ENCODE measurements at places on chromosomes 11 and 22.

GRCh38 chr11:123429913-123430720 is at the start of gene GRAMD1B:
Gene GRAMD1B (plus strand): TSS chr11:123430269. CDS start chr11:123430793, 524 bp downstream.
- peak; percentile 60 for DNase-seq

DNA sequence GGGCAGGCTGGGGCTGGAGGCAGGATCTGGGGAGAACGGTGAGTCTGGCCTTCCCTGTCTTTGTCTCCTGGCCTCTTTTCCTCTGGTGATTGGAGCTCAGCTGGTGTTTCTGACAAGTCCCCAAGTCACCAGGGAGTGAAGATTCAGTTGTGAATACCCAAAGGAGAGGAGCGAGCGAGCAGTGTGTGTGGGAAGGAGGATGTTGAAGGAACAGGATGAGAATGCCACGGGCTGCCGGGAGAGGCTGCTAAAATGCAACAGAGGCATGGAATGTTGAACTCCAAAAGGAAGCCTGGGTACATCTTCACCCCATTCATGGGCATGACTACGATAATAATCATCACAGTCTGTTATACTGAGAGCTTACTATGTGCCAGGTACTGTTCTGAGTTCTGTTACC is 163.3 kb downstream of the CEP164 start:
- no peak for DNase-seq

- DNase-seq, result no peak
Observed at GRCh38 chr11:114179234-114179941, 116.8 kb upstream of the NNMT start.

- DNase-seq, result no peak
Observed at GRCh38 chr11:92569726-92570125, 345.1 kb downstream of the FAT3 start.

- no peak for DNase-seq
Observed at GRCh38 chr11:100895449-100895848, 208.4 kb downstream of the ARHGAP42 start.

DNA sequence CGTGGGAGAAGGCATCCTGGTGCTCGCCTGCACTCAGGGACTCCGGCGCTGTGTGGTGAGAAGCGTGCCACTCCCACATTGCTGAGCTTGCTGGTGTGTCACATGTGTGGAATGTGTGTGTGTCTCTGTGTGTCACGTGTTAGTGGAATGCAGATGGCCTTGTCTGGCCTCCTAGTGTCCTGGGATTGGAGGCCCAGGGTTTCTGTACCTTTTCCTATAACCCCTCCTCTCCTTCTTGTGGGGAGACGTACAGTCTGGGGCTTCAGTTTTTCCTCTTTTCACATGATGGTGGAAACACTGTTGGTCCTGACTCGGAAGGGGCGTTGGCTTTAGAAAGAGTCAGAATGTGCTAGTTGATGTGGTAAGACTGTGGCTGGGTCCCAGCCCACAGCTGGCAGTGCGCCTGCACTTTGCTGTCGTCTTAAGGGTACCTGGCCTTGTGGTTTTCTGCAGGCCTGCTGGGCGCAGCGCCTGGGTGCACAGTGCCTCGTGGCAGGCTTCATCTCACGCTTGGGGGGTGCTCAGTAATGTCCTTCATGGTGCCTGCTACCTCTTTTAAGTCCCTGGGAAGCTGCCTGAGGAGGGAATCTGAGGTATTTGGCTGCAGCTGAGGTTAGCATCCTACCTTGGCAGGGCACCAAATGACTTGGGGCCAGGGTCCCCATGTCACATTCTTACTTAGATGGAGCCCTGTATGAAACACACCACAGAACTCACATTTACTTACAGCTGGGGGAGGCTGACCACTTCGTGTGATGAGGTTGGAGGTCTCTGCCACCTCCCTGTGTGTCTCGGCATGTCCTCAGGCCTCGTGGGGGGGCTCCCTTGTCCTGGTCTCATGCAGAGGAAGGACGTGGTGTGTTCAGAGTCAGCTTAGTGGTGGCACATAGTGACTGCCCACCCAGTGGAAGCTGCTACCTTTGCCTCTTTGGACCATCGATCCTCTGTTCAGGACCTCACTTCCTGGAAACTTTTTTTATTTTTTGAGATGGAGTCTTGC is 61.9 kb downstream of the MED15 start:
- DNase-seq, result peak; percentile 55

DNA sequence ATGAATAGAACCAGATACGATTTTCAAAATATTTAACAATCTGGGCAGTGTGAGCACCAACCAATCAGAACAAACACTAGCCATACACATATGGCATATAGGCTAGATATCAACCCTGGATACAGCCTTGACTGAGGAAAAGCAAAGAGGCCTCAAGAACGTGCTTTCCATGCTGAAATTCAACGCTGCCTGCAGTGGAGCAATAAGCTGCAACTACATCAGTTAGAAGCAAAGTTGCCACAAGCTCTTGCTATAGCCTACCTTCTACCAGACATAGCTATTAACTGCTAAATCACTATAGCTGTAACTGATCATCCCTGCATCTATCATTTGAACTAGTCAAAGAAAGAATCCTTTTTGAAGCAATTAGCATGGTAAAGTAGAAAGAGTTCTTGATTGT is 42.5 kb downstream of the DENND5A start:
- no peak for DNase-seq

- no peak for DNase-seq
Observed at GRCh38 chr22:41914611-41915034, 251 bp downstream of the SHISA8 start.

DNA sequence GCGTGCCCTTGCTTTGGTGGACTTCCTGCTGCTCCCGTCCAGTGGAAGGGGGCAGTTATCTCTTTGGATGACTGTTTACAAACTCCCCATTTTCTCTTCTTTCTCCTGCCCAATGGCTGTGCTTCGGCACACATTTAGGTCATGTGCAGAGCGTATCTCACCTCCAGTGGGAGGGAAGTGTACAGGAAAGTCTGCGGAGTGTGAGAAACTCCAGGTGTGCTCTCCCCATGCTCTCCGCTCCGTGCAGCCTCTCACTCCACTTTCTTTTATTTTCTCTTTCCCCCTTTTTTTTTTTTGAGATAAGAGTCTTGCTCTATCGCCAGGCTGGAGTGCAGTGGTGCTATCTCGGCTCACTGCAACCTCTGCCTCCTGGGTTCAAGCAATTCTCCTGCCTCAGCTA is 11.9 kb upstream of the TEF start:
- DNase-seq, result no peak

DNA sequence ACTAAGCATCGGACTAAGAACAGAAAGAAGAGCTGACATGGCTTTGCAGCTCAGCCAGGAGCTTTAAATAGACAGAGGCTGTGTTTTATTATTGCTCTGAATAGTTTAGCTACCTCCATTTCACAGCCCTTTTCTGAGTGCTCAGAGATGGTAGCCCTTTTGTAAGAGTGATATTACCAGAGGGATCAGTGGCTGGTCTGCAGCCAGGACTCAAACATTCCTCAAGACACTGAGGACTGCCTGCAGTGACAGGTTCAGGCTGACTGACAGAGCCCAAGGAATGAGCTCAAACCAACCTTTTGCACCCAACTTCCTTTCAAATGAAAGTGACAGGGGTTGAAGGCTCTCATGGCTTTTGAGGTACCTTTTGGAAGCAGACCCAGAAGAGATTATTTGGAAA is 189.0 kb downstream of the DDX10 start:
- no peak for DNase-seq

DNA sequence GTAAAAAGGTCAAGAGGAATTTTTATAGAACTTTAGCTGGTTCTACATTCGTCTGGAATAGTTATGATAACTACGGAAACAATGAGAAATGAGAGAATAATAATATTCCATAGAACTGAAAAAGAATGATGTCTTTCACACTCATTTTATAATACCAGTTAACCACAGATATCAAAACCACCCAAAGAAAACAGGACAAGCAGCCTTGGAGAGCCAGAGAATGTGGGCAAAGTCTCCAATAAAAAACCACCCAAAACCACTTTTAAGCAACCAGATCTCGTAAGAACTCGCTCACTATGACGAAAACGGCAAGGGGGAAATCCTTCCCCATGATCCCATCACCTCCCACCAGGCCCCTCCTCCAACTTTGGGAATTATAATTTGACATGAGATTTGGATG is 60.8 kb downstream of the ARHGAP32 start:
- no peak for DNase-seq

GRCh38 chr22:22450343-22450839 is 58.2 kb downstream of the ZNF280B start:
- no peak for DNase-seq

DNA sequence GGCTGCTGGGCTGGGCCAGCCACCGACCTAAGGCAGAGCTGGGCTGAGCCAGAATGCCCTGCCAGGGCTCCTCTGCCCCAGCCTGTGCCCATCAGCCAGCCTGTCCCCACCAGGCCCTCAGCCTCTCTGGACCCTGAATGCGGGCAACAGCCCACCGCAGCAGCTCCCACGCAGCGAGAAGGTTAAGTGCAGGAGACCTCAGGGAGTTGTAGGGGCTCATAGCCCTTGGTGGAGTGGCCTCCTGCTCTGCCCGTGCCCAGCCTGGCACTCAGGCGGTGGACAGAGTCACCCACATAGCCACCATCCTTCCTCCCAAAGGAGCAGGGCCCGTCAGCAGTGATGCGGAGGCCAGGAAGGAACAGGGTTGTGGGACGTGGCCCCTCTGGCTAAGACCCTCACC is 19.1 kb downstream of the WNT7B start:
- DNase-seq, result no peak

GRCh38 chr11:121460941-121461514 is 8.3 kb upstream of the SORL1-AS1 start:
- DNase-seq, result no peak

DNA sequence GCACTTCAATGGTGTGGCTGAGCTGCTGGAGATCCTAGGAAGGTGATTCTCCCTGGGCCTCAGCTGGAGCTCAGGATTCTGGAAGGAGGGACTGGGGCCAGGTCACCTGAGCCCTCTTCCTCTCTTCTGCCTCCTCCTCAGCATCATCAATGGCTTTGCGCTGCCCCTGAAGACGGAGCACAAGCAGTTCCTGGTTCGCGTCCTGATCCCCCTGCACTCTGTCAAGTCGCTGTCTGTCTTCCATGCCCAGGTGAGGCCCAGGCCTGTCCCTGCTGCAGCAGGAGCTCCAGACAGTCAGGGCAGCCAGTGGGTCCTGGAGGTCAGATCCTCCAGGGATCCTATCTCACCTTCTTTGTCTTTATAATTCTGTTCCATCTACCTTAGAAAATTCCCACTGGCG is 5.4 kb downstream of the GPHA2 start:
- no peak for DNase-seq

GRCh38 chr11:67528376-67528775 is 5.1 kb upstream of the CABP2 start:
- no peak for DNase-seq

GRCh38 chr11:96708219-96708878 is 318.5 kb downstream of the JRKL start:
- DNase-seq, result no peak

DNA sequence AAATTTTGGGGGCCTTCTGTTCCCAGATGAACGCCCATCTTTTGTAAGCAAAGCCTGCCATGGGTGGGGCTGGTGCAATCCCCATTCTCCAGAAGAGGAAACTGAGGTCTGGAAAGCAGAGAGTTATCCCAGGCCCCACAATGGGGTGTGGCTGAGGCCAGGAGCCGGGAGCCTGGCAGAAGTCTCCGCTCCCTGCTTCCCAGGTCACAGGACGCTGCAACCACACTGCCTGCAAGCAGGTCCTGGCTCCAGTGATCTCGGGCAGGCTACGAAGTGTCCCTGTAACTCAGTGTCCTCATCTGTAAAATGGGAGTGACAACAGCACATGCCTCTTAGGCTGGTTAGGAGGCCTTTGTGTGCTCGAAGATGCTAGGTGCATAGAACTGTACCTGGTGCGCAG is 1.7 kb downstream of the PLCB3 start:
- no peak for DNase-seq

DNA sequence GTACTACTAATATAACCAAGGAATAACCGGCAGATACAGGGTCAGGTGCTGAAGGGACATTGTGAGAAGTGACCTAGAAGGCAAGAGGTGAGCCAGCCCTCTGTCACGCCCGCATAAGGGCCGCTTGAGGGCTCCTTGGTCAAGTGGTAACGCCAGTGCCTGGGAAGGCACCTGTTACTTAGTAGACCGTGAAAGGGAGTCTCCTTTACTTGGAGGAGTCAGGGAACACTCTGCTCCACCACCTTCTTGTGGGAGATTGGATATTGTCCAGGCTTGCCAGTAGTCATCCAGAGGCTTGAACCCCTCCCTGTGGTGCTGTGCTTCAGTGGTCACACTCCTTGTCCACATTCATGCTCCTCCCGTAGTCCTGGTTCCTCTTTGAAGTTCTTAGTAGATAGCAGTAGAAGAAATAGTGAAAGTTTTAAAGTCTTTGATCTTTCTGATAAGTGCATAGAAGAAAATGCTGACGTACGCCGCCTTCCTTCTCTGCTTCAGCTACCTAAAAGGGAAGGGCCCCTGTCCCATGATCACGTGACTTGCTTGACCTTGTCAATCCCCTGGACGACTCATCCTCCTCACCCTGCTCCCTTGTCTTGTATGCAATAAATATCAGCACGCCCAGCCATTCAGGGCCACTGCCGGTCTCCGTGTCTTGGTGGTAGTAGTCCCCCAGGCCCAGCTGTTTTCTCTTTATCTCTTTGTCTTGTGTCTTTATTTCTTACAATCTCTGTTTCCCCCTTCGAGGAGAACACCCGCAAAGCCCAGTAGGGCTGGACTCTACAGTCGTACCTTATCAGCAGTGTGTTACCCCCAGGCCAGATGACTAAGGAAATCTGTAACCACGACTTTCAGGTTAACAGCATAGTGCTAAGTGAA is 6.1 kb downstream of the NUP50 start:
- DNase-seq, result no peak

- no peak for DNase-seq
Observed at GRCh38 chr22:23072077-23072910, 2.0 kb downstream of the GNAZ start.

- no peak for DNase-seq
Observed at GRCh38 chr11:62359475-62359874, 22.2 kb downstream of the ASRGL1 start.

- no peak for DNase-seq
Observed at GRCh38 chr22:44063462-44064371, 39.6 kb downstream of the PARVB start.

GRCh38 chr11:47599902-47600301 is 5.7 kb upstream of the C1QTNF4 start:
- no peak for DNase-seq

GRCh38 chr11:96307776-96308140 is 35.2 kb downstream of the MAML2 start:
- DNase-seq, result no peak

DNA sequence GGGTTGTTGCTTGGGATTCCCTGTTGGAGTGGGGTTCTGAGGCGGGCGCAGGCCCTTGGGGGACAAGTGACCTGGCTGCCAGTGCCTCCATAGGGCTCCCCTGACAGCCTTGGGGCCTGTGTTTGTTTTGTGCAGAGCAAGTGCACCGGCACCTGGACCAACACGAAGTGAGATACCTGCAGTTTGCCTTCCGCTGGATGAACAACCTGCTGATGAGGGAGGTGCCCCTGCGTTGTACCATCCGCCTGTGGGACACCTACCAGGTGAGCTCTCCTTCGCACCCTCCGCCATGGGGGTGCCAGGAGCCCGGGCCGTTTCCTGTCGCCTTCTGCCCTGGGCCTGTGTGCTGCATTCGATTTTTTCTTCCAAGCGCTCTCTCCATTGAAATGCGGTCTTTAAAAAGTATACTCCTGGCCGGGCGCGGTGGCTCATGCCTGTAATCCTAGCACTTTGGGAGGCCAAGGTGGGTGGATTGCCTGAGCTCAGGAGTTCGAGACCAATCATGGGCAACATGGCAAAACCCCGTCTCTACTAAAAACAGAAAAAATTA is 274.6 kb downstream of the TBC1D22A start:
- DNase-seq, result no peak

GRCh38 chr11:93783765-93784144 is 327 bp upstream of the MED17 start:
- DNase-seq, result no peak

GRCh38 chr11:130831506-130831905 is 84.8 kb downstream of the SNX19 start:
- no peak for DNase-seq

GRCh38 chr11:91840640-91841240 is 383.9 kb upstream of the FAT3 start:
- DNase-seq, result no peak
